ENCODE measurements at places on chromosomes 4 and X.

GRCh38 chr4:155903453-155903852 lies at the start of gene TDO2:
Gene TDO2 (plus strand): TSS chr4:155903696. CDS start chr4:155903759, 63 bp downstream.
- no peak for DNase-seq

GRCh38 chr4:25901030-25901430 lies 13.0 kb upstream of the SMIM20 start:
- DNase-seq, result no peak

DNA sequence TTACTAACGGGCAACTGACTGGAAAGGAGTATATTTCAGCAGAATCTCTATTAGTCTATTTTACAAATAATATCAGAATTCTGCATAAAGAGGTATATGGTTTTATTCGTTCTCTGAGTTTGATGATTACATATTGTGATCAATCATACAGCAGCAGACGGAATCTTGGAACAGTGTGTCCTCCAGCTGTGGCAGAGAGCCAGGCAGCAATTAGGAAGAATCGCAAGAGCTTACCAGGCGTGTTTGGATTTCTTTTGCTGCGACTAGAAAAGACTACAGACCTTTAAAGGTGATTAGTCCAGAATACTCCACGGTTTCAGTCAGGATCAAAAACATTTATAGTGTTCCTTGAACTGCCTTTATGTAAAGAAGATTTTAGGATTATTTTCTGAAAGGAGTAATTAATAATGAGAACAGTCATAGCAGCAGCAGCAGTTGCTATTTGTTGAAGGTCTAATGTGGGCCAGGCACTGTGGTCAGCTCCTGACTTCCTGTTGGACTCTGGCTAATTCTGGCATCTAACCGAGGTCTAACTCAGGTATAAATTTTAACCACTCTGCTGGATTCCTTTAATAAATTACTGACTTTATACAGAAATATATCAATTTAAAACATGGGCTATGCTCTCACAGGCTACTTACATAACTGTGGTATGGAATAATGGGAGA lies 225.3 kb upstream of the CXorf66 start:
- no peak for DNase-seq

GRCh38 chr4:37588150-37588549 lies 98.0 kb downstream of the RELL1 start:
- DNase-seq, result no peak

DNA sequence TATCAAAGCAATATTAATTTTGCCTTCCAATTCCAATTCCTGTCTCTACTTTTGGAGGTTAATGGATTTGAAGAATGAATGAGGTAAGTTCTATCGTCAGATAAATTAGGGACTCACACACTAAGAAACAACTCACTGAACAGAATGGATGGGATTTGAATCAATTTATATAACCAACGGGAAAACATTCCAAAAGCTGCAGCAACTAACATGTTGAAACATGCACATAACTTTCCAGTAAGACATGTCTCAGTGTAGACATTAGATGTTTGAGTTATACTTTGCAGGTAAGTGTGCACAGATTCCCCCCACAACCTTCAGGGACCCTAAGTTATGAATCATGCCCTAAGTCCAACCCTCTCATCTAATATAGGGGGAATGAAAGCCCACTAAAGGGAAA lies 34.3 kb downstream of the TFDP3 start:
- DNase-seq, result no peak

DNA sequence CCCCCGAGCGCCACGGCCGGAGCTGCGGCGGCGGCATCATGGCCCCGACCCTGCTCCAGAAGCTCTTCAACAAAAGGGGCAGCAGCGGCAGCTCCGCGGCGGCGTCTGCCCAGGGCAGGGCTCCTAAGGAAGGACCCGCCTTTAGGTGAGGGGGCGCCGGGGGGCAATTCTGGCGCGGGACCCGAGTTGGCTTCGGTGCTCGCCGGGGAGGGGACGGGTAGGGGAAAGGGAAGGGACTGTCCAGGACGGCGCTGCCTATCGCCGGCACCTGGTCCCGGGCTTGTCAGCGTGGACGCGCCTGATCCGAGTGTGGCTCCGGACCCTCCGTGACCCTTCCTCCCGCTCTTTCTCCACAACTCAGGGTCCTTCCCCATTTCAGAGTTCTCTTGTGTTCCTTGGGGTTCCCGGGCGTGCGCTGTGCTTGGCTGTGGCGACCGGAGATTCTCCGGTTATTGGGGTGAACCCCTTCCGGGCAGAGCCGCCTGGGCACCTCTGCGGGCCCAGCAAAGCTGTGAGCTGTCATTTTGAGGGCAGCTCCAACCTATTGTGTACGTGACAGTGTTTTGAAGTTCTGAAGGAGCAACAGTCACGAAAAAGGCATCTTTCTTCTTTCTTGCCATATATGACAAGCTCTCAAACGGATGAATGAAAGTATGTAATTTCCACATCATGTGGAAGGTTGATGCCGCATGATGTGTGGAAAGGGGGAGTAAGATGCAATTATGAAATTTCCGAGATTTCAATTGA lies 522 bp downstream of the FNIP2 start:
- peak; percentile 33 for DNase-seq

DNA sequence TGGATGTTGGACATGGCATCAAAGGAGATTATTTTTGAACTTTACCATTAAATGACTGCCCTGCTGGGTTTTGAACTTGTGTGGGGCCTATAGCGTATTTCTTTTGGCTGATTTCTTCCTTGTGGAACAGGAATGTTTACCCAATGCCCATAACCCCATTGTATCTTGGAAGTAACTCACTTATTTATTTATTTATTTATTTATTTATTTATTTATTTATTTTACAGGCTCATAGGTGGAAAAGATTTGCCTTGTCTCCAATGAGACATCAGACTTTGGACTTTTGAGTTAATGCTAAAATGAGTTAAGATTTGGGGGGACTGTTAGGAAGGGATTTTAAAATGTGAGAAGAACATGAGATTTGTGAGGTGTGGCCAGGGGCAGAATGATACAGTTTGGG lies 273.1 kb downstream of the SLITRK2 start:
- DNase-seq, result no peak

DNA sequence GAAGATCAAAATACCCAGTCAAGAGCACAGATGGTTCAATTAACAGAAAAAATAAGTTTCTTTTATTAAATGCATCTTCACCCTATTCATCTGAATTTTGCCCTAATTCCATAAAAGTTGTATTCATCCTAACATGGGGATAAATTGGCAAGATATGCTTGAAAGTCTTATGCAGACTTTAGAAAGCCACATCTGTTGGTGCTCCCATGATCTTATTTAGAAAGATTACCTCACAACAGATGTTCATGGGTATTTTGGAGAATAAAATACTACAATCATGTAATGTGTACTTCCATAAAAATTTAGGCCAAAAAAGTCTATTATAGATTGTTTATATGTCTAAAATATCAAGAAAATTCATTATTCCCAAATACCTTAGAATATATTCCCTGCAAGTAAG lies 510.3 kb downstream of the TECRL start:
- no peak for DNase-seq

DNA sequence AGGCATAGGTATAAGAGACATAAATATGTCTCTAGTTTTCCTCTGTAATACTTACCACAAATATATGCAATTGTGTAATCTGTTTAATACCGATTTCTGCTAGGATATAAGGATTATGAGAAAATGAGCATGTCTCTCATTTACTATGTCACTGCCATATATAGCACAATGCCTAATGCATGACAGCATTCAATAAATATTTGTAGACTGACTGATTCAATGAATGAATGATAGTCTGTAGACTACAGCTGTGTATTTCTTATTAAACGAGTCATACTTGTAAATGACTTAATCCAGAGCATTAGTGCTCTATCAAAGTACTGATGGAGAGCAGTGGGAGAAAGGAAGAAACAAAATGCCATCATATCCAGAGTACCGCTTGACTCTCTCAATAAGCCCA lies 175.6 kb downstream of the PPP3CA start:
- no peak for DNase-seq

Data from effector CD8-positive, alpha-beta T cell (primary cell).